Caco-2 (cell line): ENCODE measurements at places on chromosomes 12 and 14. TPM values are rescaled to one million over a fixed set of nuclear protein-coding genes. Genes with fewer than 3 reads are reported as not detected.

The RASSF3 gene
- total RNA-seq = 22.6 and 25.7 TPM in 2 replicates

The KLHDC1 gene
- 0.97 and 0.98 TPM in 2 replicates for total RNA-seq

The P2RX2 gene
- total RNA-seq = not detected in 2 replicates

The GPR68 gene
- total RNA-seq = 0.14 TPM in 2 replicates

The TCTN2 gene
- total RNA-seq = 7.3 TPM in 2 replicates

GRCh38 chr12:1234073-1234472, 243.1 kb downstream of the ERC1 start:
- DNase-seq = no peak
- H3K4me3 ChIP-seq = no peak overlapping the region
- H3K36me3 ChIP-seq = no peaks in the 10 kb centered on the region; the same call in 1 of the 2 replicates

DNA sequence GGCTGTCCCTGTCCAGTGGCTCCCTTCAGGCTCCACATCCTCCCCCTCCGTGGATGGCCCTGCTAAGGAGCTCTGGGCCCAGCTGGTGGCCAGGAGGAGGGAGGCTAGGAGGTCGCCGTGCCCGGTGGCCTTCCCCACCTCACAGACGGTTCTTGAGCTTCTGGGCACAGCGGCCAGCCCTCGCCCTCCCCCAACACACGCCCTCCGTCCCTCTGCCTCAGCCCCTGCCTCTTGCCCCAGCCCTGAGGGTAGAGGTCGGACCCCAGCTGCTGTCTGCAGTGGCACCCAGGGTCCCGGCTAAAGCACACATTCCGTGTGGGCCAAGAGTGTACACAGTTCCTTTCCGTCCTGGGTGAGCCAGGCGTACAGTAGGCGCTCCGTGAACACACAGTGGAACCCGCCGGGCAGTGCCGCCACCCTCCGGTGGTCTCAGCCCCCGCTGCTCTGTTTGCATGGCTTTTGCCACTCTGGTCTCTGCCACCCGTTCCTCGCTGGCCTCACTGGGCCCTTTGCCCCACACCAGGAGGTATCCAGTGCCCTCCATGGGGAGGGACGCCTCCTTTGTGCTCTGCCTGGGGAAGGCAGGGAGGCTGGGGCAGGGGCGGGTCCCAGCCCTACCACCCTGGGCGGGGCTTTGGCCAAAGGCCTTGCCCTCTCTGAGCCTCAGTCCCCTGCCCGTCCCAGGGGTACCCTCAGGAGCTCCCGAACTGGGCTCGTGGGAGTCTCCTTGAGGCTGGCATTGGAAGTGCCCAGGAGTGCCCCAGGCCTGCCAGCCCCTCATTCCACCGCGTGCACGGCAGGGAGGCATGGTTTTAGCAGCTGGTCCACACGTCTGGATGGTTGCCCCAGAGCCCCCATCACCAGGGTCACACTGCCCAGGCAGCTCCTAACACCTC, 13.0 kb downstream of the TRMT61A start:
- H3K4me1 ChIP-seq = peaks cover 6% of the 10 kb centered on the region
- DNase-seq = no peak
- H3K36me3 ChIP-seq = no peaks in the 10 kb centered on the region
- H3K27ac ChIP-seq = no peak overlapping the region

DNA sequence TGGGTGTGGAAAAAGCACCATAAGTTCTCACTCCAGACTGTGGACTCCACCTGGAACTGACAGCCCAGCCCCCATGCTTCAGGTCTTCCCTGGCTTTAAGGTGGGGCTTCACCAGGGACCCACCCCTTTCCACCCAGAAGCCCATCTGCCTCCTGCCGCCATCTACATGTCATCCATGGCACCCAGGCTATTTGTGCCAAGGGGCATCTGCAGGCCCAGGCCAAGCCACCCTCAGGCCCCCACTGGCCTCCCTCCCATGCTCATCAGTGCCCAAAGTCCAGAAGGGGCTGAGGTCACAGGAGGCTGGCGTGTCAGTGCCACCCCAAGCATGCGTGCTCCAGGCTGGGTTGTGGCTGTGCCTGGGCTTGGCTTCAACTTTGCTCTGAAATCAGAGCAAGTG, 212.2 kb upstream of the DIO3 start:
- no peak for DNase-seq
- no peaks in the 10 kb centered on the region for H3K36me3 ChIP-seq
- no peak overlapping the region for H3K4me3 ChIP-seq
- no peaks in the 10 kb centered on the region for H3K27me3 ChIP-seq

- H3K27me3 ChIP-seq = no peaks in the 10 kb centered on the region
- H3K4me3 ChIP-seq = no peak within 1 kb of the TSS
- H3K27ac ChIP-seq = no peak within 1 kb of the TSS
- H3K36me3 ChIP-seq = no peaks in the 10 kb centered on the region
- peaks cover 6% of the 10 kb centered on the region; the same call in 1 of the 2 replicates for H3K4me1 ChIP-seq
- DNase-seq = no peak
These were observed 113.9 kb upstream of the MYL2 start for GRCh38 chr12:111034083-111034885.

- no peak for DNase-seq
- H3K4me3 ChIP-seq = no peak overlapping the region
- no peak overlapping the region for H3K27ac ChIP-seq
- no peaks in the 10 kb centered on the region for H3K27me3 ChIP-seq
- no peaks in the 10 kb centered on the region for H3K36me3 ChIP-seq
These were observed 956.7 kb upstream of the SEL1L start for GRCh38 chr14:82490397-82490796.
